Thoracic aorta (tissue), 2 donors: ENCODE measurements at places on chromosomes 16 and 17. TPM values are rescaled to one million over a fixed set of nuclear protein-coding genes. Genes with fewer than 3 reads are reported as not detected.

SMIM36 gene
- not detected for total RNA-seq

DNA sequence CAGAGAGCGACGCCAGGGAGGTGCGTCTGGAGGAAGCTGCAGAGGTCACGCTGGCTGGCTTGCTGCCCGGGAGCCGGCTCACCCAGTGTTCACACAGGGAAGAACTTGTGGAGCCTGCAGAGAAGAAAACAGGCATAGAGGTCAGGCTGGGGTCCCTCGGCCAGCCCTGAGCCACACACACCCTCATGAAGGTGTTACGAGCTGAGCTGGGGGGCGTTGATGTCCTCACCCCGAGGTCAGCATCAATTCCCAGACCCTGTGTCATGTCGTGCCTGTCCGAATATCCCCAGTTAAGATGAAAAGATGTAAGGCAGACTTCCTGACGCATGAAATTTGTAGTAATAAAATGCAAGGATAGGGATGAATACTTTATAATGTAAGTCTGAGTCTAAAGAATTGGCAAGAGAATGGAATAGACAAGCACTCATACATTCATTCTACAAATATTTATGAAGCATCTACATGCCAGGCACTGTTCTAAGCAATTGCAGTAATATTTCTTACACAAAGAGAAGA lies 77.1 kb downstream of the USP31 start:
- H3K36me3 ChIP-seq: peaks cover 35% of the 10 kb centered on the region
- H3K4me3 ChIP-seq: peak overlapping the region; percentile 63
- DNase-seq: peak; percentile 56
- H3K27me3 ChIP-seq: no peaks in the 10 kb centered on the region

GRCh38 chr17:5708344-5708743 lies 124.0 kb upstream of the NLRP1 start:
- DNase-seq: no peak
- no peaks in the 10 kb centered on the region for H3K27me3 ChIP-seq
- no peaks in the 10 kb centered on the region for H3K4me1 ChIP-seq
- no peak overlapping the region for H3K4me3 ChIP-seq
- no peak overlapping the region for H3K27ac ChIP-seq

RDM1 gene
- total RNA-seq: not detected

- H3K27me3 ChIP-seq: no peaks in the 10 kb centered on the region
- DNase-seq: no peak
- no peak overlapping the region for H3K4me3 ChIP-seq
- H3K27ac ChIP-seq: no peak overlapping the region
These were observed 8.3 kb downstream of the CARD14 start for GRCh38 chr17:80177986-80178595.

NRN1L gene
- total RNA-seq: not detected

GRCh38 chr17:12877953-12878669 lies 88.8 kb downstream of the ARHGAP44 start:
- no peak overlapping the region for H3K27ac ChIP-seq
- no peaks in the 10 kb centered on the region for H3K36me3 ChIP-seq
- no peaks in the 10 kb centered on the region for H3K27me3 ChIP-seq
- no peak for DNase-seq
- no peak overlapping the region for H3K4me3 ChIP-seq

SUPT6H gene
- 133 TPM for total RNA-seq

GRCh38 chr17:49510059-49510719 lies 15.1 kb downstream of the NGFR start:
- no peak for DNase-seq
- no peaks in the 10 kb centered on the region for H3K27me3 ChIP-seq
- no peak overlapping the region for H3K4me3 ChIP-seq
- H3K36me3 ChIP-seq: no peaks in the 10 kb centered on the region

LLGL2 gene
- 20.0 TPM for total RNA-seq
